ENCODE measurements at places on chromosomes 12 and 14.

DNA sequence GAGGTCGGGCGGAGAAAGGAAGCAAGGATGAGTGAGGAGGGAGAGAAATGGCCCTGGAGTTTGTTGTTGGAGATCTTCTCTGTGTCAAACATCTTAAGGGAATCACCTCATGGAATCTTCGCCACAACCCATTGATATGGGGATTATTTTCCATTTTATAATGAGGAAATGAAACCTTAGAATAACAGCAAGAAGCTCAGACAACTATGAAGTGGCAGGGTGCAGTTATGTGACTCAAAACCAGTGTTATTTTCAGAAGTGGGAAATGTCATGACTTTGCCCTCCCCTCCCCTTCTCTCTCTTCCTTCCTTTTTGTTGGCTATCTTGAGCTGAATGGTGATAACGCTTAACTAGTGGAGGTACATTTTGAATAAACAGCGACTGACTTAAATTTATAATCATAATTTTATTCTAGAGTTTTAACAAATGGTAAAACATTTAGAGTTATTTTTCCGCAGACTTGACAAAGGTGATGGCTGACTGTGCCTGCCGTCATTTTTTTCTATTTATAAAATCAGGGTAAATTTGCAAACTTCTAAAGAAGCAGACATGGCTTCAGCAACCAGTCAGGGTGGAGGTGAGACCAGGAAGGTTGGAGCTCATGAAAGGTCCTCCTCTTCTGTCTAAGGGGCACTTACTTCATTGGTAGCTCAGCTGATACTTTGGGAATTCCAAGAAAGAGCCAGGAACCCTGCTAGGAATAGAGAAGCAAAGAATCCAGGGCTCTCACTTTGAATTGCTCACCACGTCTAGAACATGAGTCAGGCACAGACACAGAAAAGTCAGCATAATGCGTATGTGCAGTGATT is 232.4 kb downstream of the RGS6 start:
- no peak for DNase-seq

GRCh38 chr12:67758119-67758518 is 109.6 kb downstream of the DYRK2 start:
- DNase-seq: no peak

DNA sequence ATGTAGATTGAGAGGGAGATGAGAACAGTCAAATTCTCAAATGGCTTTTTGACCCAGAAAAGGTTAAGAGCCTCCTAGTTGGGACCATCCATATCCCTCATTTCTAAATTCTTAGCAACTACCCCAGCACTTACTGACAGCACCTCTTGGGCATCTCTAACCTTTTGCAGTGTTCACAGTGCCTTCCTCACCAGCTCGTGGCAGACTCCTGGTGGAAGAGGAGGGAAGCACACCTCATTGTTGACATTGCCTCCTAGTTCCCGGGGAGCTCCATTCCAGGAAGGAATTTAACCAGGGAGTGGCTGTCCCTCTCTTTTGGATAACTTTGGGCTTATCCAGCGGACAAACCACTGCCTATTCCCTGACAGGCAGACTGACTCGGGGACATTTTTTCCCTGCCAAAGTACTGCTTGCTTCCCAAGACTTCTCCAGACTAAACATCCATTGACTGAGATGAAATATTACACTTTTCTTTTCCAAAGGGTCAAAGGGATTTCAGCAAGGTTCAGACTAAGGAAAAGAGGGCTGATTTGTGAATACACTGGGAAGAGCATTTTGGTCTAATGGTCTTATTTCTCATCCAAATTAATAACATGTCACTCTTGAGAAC is 9.0 kb upstream of the OR6J1 start:
- peak; percentile 67 for DNase-seq

GRCh38 chr12:109726511-109727038 is 12.9 kb downstream of the FAM222A start:
- no peak for DNase-seq

- no peak for DNase-seq
These were observed 220.7 kb upstream of the EGLN3 start for GRCh38 chr14:34171431-34172172.

DNA sequence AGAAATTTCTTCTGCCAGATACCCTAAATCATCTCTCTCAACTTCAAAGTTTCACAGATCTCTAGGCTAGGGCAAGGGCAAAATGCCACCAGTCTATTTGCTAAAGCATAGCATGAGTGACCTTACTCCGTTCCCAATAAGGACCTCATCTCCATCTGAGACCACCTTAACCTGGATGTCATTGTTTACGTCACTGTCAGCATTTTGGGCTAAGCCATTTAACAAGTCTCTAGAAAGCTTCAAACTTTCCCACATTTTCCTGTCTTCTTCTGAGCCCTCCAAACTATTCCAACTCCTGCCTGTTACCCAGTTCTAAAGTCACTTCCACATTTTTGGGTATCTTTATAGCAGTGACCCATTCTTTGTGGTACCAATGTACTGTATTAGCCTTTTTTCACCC is 259.2 kb upstream of the KITLG start:
- no peak for DNase-seq

DNA sequence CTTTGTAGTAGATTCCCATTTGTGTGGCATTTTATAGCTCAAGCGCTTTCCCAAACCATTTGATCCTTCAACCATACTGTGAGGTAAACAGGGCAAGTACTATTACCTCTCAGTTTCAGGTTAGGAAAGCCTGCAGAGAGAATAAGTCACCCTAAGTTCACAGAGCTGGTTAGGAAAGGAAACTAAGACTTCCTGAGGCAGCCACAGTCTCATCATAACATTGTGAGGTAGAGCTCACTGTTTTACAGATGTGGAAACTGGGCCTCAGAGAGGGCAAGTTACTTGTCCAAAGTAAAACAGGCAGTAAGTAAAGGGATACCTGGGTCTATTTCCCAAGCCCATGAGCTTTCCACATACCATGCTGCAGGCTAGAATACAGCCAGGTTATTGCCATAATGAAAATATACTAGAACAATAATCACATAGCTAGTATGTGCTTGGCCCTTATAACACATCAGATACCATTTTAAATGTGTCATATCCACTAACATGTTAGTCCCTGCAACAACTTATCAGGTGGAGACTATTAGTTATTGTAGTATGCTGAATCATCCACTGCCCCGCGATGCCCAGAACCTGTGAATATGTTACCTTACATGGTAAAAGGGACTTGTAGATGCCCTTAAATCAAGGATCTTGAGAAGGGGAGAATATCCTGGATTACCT is 150.9 kb upstream of the GRIP1 start:
- peak; percentile 73 for DNase-seq

GRCh38 chr14:100670753-100671049 is 56.0 kb upstream of the DLK1 start:
- no peak for DNase-seq

DNA sequence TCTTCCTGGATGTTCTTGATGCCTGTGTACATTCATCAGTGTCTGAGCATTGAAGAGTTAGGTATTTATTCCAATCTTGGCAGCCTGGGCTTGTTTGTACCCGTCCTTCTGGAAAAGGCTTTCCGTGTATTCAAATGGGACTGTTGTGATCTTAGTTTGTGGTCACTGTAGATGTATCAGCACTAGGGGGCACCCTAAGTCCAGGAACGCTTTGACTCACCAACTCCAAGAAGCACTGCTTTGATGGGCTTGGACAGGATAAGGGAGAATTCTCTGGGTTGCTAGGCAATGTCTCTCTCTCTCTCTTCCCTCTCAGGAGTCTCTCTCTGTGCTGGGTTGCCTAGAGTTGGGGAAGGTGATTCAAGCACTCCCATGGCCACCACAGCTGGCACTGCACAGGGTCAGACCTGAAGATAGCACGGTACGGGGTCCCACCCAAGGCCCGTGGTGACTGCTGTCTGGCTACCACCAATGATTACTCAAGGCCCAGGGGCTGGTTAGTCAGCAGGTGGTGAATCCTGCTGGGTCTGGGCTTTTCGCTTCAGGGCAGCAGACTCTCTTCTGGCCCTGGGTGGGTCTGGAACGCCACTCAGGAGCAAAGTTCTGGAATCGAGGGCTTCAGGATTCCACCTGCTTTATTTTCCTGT is 211.1 kb upstream of the RGS6 start:
- DNase-seq: peak; percentile 86

GRCh38 chr12:119341020-119341419 is 6.5 kb downstream of the CCDC60 start:
- DNase-seq: no peak

DNA sequence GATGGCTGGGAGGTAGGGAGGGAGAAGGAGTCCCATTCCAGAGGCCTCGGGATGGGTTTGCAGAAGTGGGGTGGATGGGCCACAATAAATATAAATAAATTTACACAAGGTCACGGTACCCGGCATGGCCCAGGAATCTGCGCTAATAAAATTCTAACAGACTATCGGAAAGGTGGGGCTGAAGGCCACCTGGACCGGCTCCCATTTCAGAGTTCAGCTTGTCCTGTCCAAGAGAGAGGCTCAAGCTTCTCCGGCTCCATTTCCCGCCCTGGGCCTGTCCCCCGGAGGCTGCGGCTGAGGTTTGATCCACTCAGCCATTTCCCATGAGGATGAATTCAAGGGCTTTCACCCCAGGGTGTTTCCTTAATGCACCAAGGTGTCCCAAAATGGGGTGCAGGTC is 30.2 kb downstream of the FOXN4 start:
- DNase-seq: no peak

DNA sequence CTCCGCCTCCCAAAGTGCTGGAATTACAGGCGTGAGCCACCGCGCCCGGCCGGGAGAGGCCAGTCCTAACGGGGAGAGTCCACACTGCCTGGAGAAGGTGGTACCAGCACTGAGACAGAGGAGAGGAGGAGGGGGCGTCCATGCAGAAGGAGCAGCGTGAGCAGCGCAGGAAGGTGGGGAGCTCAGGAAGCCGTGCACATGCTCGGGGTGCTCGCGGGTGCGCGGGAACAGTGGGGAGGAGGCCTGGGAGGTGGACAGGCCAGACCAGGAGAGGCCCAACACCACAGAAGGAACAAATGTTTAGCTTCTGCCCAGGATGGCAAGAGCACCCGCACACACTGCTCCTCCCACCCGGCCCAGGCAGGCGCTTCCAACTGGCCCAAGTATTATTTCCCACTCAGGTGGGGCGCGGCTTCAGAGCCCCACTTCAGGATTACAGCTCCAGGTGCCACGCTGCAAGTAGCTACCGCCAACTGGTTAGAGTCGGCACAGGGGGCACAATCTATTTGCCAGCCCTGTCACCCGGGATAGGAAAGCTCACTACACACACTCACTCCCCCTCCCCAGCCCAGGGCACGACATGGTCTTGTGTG is 80.8 kb upstream of the BCL11B start:
- DNase-seq: no peak

- DNase-seq: no peak
These were observed 42.1 kb downstream of the NFKBIA start for GRCh38 chr14:35362450-35362849.

DNA sequence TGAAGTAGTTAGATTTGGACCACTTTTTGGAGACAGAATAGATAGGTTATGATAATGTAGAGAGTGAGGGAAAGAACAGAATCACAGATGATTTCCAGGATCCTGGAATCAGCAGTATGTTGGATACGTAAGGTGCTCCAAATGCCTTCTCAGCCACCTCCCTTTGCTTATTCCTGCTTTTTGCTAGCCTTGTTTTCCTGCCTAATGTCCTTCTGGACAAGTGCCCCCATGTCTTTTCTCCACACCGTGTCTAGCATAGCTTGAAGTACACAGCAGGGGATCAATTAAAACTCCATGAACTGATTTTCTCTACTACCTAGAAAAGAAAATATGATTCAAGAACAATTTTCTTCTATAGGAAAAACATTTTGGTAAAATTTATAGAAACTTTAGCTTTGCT is 144.0 kb downstream of the SYT1 start:
- no peak for DNase-seq

DNA sequence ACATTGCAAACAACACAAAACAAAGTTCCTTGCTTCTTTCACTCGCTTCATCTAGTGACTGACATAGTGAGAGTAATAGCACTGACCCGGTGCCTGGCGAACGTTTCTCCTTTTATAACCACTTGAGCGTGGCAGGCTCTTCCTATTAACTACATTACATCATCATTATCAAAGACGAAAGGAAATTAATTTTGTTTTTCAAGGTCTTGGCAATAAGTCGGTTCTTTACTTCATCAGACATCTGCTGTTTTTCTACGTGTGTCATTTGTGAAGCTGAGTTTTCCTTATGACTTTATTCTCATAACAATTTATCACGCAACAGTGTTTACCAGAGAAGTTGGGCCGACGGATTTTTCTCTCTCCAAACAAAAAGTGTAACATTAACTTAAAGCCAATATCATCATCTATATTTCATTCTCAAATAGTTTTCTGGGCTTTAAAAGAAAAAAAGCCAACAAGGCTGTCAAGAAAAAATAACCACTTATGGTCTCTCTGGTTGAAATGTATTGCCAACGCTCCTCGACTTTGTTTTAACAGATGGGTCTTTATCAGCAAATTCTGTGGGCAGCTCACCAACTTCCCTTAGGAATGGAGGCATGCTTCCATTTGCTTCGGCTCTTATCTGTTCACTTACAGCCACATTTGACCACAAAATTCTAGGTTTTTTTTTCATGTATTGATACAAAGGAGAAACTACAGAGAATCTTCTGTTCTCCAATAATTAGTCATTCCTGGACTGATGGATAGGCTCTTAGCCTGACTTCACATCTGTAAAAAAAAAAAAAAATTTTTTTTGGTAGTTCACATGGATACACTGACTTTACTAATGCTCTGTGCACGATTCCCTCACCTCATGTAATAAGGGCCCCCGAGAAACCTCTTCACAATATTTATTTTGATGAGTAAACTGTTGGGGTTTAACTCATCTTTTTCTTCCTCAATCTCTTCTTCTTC is 97.1 kb upstream of the CDKN3 start:
- DNase-seq: no peak

- DNase-seq: no peak
These were observed 118.7 kb upstream of the KRR1 start for GRCh38 chr12:75630091-75630490.

- peak; percentile 81 for DNase-seq
These were observed 107.7 kb upstream of the IFNG-AS1 start for GRCh38 chr12:67881565-67881964.

DNA sequence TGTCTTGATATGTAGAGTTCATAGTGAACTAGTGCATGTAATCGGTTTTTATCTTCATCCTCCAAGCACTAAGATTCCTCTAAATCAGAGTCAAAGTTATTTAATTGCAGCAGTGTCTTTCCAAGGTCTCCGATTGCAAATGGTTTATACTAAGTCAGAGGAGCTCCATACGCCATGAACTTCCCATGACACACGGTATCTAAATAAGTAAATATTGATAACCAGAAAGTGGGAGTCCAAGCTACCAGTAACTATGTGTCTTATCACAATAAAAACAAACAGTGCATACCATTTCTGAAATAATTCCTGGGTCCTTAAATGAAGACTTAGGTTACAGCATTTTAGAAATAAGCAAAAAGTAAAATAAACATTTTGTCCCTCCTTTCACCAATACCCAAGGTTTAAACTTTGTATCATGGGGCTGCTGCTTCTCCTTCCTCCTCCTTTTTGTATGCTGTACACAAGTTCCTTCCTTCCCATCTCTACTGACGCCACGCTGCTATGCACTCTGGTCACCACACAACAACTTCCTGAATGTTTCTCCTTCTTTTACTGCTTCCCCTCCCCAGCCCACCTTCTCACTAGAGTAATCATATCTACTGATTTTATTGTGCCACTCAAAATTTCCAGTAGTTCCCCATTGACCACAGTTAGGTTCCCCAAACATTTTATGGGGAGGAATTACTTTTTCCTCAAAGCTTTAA is 10.7 kb downstream of the NR1H4 start:
- no peak for DNase-seq

- DNase-seq: no peak
These were observed 47.4 kb downstream of the ARL6IP4 start for GRCh38 chr12:123027726-123028445.
